Activated naive CD4-positive, alpha-beta T cell treated with anti-CD3 and anti-CD28 coated beads, Interleukin-2, amount 50 U/mL, for 72 hours (primary cell): ENCODE measurements at places on chromosomes 11 and 22. TPM values are rescaled to one million over a fixed set of nuclear protein-coding genes. Genes with fewer than 3 reads are reported as not detected.
A peak's percentile ranks its signal among the peaks of the same experiment; 100 is the strongest.

TOMM22 gene
- 116 TPM for total RNA-seq

PLEKHB1 gene
- 19.9 TPM for total RNA-seq

GGT5 gene
- 0.54 TPM for total RNA-seq

DNA sequence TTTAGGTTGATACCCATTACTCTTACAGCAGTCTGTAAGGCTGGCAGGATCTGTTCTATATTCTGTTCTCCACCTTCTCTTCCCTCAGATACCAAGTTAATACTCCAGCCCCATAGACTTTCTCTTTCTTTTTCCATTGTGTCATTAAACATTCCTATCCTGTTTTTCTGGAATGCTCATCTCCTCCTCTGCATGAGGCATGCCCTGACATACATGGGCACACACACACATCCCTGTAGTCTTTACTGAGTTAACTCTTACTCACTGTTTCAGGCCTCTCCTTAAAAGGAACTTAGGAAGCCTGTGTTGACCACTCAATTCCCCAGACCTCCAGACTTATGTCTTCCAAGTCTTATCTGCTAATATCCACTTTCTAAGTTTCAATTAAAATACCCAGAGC is 476.8 kb downstream of the METTL15 start:
- DNase-seq, result no peak

DNA sequence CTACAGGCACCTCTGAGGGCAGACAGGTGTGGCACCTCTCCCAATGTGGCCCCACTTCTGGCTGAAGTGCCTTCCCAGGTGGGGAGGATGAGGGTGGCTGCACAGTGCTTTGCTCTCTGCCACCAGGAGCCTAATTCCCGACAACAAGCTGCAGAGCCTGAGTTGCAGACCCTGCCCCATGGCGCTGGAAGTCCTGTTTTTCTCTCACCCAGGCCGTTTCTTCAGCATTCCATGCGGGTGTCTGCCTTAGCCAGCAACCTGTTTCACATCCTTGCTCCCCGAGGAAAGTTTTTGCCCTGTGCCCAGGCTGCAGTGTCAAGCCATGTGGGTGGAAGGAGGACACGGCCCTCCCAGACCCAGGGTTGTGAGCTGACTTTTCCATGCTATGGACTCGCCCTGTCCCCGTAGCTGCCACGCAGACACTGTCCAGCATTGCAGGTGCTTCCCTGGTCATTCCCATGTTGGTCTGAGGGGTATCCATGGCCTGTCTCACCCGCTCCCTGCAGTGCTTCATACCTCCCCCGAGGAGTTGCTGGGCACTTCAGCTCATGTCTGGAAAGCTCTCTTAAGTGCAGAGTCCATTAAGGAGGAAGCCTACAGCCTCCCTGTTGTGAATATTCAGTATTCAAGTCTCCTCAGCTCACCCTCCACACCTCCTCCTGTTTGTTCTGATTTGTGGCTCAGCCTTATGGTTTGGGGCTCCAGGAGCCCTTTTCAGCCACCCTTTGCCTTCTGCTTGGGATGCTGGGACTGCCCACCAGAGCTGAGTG is 2.9 kb downstream of the DAGLA start:
- DNase-seq, result no peak

DNA sequence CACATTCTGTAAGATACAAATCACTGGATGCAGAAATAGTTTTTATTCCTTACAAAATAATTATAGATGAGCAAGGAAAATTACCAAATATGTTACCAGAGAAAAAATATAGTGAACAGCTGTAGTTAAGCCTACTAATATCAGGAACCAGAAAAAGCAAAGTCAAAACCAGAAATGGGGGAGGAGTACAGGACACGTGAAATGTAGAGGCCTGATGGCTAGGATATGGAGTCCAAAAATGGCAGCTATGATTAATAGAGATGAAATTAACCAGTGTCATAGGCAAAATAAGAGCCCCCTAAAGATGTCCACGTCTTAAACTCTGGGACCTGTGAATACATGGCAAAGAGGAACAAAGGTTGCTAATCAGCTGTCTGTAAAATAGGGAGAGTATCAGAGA is 34.1 kb downstream of the MRE11 start:
- DNase-seq, result no peak

LIF gene
- 68.9 TPM for total RNA-seq

DNA sequence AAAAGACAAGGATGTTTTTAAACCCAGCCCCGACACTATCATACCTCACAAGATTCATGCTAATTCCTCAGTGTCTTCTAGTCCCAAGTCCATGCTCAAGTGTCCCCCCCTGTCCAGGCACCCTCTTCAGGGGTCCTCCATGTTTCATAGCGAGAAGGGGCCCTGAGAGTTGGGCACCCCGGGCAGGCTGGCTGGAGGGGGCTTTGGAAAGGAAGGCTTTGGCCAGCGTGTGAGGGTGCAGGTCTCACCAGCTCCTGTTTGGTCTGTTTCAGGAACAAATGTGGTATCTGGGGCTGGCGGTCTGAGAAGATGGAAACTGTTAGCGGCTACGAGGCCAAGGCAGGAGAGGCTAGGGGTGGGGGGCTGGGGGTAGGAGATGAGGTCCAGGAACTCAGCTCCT is 4.5 kb upstream of the SSH3 start:
- no peak for DNase-seq

GRCh38 chr11:66720223-66720898 is 8.7 kb downstream of the SPTBN2 start:
- peak; percentile 48 for DNase-seq

GRCh38 chr11:46060013-46060412 is 61.2 kb downstream of the PHF21A start:
- no peak for DNase-seq

EXPH5 gene
- total RNA-seq, result 5.6 TPM

DNA sequence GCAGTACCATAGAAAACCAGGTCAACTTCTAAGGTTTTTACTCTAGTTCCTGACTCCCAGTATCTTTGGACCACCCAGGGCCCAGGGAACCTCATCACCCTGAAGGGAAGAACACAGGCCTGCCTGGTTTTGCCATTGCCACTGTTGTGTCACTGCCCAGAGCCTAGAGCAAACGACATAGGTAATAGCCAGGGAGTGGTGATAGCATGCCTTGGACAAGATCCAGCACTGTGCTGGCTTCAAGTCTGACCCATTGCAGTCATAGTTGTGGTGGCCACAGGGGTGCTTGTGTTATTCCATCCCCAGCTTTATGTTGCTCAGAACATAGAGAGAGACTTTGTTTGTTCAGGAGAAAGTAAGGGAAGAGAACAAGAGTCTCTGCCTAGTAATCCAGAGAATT is 2310.2 kb downstream of the LRRC4C start:
- DNase-seq, result no peak

- no peak for DNase-seq
Observed at GRCh38 chr11:69137151-69137844, 18.4 kb upstream of the SMIM38 start.

GRCh38 chr11:108160970-108161566 is 39.7 kb downstream of the ACAT1 start:
- no peak for DNase-seq

HOATZ gene
- total RNA-seq, result not detected

KRTAP5-9 gene
- not detected for total RNA-seq

DNA sequence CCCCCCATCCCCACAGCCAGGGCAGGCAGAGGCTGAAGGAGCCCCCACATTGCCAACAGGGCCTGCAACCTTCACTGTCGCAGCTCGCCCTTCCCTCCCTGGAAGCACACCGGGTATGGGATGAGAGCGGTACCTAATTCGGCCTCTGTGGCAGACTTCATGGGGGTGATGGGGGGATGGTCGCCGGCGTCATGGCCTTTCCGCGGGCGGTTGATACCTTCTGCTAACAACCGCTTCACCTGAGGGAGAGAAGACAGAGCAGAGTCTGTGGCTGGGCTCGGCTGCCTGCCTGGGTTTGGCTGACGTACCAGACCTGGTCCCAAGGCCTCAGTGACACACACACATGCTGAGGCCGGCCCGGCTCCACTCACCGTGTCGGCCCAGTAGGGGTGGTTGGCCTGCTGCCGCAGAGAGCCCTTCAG is 11.2 kb upstream of the PPM1F start:
- no peak for DNase-seq

- no peak for DNase-seq
Observed at GRCh38 chr11:12449961-12450715, 72.8 kb downstream of the PARVA start.

DNA sequence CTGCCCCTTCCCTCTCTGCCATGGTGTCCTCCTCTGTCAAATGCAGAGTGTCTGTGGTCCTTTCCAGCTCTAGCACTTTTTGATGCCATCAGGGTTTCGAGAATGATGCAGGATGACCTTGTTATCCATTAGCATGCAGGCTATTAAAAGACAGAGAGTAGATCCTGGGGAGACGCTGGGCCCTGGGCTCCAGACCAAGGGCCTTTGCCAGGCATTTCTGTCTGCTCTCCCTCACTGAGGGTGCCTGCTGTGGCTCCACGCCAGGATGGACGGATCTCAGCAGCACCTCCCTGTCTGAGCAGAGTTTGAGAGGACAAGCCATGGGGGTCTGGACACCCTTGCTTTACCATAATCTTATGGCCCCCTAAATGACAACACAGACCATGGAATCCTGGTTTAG is 110.8 kb upstream of the CD82 start:
- DNase-seq, result no peak

GRCh38 chr22:23236026-23236425 is 55.7 kb downstream of the BCR start:
- no peak for DNase-seq

DNA sequence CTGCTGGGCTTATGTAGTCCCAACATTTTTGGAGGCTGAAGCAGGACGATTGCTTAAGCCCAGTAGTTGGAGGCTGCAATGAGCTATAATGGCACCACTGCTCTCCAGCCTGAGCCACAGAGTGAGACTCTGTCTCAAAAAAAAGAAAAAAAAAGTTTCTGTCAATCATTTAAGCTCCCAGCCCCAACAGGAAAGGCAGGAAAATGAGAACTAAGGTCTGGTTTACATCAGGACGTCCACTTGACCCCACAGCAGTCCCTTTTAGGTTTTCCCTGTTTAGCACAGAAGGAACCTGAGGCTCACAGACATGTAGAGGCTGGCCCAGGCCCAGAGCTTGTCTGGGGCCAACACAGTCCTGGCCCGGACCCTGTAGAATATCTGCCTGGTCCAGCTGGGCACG is 9.2 kb upstream of the TTLL1 start:
- DNase-seq, result no peak

- no peak for DNase-seq
Observed at GRCh38 chr11:110376711-110377324, 52.9 kb upstream of the FDX1 start.

GRCh38 chr11:40425168-40425567 is 1034.3 kb downstream of the LRRC4C start:
- no peak for DNase-seq

DNA sequence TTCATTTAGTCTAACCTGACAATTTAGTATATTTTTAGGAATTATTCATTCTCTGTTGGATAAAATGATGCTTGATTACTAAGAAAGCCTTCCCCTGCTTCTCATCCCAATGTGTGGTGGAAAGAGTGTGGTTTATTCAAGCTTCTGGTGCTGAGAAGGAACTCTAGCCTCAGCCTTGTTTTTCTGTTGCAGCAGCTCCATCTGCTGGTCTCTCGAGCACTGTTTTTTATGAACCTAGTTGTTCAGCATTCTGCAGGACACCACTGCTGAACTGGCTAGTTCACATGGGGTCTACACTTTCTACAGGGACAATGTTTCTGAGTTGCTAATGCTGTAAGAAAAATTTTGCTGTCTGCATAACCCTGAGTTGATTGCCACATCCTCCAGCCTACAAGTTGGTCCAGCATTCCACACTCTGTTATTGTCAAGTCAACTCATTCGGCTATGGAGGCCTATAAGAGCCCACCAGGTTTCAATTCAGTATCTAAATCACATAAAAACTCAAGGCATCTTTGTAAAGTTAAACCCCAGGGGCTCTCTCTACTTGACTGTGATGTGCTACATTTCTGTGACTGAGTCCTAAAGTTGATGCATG is 14.3 kb downstream of the OR2AG2 start:
- peak; percentile 42 for DNase-seq

DNA sequence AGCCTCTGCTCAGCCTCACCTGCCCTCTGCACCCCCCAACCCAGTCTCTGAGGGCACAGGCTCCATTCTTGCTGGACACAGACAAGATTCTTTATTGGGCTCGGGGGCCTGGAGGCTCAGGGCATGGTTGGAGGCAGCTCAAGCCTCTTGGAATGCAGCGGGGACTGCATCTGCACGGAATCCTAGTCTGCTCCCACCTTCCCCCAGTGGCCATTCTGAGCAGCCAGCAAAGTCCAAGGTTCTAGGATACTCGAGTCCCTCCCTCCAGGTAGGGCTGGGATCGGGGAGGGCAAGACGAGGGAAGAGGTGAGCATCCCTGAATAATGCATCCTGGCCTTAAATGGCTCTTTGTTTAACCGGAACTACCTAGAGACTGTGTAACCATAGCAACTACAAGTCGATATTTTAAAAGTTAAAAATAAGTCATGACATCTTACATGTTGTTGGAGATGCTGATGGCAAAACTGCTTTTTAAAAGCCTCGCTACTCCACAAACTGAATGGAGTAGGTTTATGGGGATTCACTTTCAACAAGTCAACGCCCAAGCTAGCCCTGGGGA is 10.7 kb upstream of the IGSF22 start:
- DNase-seq, result no peak

DNA sequence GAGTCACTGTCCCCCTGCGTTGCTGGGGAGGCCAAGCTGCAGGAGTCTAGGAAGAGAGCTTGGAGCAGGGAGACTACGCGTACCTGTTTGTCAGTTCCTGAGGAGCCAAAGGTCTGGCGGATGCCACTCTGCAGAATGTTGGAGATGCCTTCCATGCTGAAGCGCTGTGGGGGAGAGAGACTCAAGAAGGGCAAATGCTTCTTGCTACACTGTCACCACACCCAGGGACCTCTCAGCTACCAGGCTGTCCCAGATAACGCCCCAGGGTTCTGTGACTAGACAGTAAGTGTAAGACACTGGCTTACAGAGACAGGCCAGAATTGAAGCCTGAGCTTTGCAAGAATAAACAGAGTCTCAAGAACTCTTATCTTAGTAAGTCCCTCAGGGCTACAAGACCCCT is 42.0 kb downstream of the FEZ1 start:
- no peak for DNase-seq

- DNase-seq, result no peak
Observed at GRCh38 chr11:94315664-94316063, 11.3 kb downstream of the IZUMO1R start.

DGAT2 gene
- 3.9 TPM for total RNA-seq

DNA sequence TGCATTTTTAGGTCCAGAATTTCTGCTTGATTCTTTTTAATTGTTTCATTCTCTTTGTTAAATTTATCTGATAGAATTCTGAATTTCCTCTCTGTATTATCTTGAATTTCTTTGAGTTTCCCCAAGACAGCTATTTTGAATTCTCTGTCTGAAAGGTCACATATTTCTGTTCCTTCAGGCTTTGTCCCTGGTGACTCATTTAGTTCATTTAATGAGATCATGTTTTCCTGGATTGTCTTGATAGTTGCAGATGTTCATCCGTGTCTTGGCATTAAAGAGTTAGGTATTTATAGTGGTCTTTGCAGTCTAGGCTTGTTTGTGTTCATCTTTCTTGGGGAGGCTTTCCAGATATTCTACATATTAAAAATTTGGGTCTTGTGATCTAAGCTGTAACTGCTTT is 694.8 kb upstream of the CCDC179 start:
- no peak for DNase-seq

GRCh38 chr11:95586155-95586554 is 203.4 kb downstream of the FAM76B start:
- no peak for DNase-seq

GRCh38 chr11:112368381-112368780 is 107.7 kb upstream of the PLET1 start:
- no peak for DNase-seq

- DNase-seq, result no peak
Observed at GRCh38 chr22:48982321-48982905, 845.3 kb downstream of the BRD1 start.

NXPE1 gene
- not detected for total RNA-seq

GLYATL1B gene
- not detected for total RNA-seq

- DNase-seq, result no peak
Observed at GRCh38 chr11:68878022-68878421, 25.6 kb downstream of the MRPL21 start.
